ENCODE measurements at places on chromosomes 2 and 18. TPM values are rescaled to one million over a fixed set of nuclear protein-coding genes. Genes with fewer than 3 reads are reported as not detected.

GRCh38 chr2:121044412-121044811 is 240.6 kb downstream of the TFCP2L1 start:
- no peak for DNase-seq

- no peak for DNase-seq
Measured at GRCh38 chr2:236161531-236161930, 6.7 kb downstream of the GBX2 start.

Gene RAX
- not detected for total RNA-seq

Gene VWA3B
- total RNA-seq: not detected

Gene DNER
- total RNA-seq: not detected

DNA sequence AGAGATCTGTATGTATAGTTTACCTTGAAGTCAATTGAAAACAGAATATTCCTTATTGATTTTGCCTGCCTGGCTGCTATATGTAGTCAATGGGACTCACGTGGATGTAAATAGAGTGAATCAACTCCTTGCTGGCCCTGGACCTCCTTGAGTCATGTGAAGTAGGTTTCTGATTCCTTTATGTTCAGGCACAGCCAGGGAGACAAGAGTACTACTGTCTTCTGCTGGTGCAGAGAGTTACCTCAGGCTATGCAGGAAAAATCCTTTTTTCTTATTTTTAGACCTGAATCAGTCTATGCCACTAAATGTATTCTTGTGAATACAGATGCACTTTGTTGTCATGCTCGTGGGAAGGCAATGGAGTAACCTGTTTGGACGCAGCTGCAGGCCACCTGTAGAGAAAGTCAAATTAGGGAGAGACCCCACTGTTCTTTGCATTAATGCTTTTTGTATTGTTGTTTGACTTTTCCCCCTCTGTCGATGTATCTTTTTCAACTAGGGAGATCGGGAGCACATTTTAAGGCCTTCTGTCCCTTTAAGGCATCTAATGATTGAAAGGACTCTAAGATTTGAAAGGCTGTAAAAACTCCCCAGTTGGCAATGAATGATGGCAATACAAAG is 473.9 kb downstream of the ARHGAP15 start:
- DNase-seq: no peak

GRCh38 chr18:48470484-48471180 is 61.4 kb upstream of the ZBTB7C start:
- DNase-seq: peak; percentile 43

Gene PKDCC
- 28.5 TPM for total RNA-seq

Gene LONRF2
- total RNA-seq: not detected
